ENCODE measurements at places on chromosomes 6 and 20.

DNA sequence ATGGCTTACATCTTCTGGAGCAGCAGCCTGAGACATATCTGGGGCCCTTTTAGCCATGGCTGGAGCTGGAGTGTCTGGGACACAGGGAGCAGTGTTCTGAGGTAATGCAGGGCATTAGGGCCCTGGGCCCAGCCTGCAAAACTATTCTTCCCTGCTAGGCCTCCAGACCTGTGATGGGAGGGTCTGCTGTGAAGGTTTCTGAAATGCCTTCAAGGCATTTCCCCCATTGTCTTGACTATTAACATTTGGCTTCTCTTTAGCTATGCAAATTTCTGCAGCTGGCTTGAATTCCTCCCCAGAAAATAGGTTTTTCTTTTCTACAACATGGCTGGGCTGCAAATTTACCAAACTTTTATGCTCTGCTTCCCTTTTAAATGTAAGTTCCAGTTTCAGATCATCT lies 61.5 kb downstream of the EDN1 start:
- no peak for DNase-seq

- DNase-seq = no peak
Measured at GRCh38 chr20:17513939-17514338, 17.2 kb downstream of the BFSP1 start.

DNA sequence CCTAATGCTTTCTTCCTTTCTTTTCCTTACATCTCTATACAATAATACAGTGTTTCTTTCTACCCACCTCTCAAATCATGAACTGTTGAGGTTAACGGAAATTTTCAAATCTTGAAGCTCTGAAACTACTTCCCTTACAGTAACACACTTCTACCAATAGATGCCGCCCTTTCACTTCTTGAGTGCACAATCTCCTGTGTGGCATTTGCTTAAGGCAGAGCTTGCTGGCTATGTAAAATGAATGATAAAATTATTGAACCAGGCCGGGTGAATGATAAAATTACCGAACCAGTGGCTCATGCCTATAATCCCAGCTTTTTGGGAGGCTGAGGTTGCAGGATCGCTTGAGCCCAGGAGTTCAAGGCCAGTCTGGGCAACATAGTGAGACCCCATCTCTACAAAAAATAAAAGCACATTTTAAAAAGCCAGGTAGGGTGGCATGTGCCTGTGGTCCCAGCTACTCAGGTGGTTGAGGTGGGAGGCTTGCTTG lies 56.8 kb downstream of the KCNS1 start:
- peak; percentile 28 for DNase-seq

- no peak for DNase-seq
Measured at GRCh38 chr6:134187154-134187553, 130.8 kb downstream of the SGK1 start.

GRCh38 chr6:109816452-109817374 lies 125.6 kb downstream of the FIG4 start:
- no peak for DNase-seq

GRCh38 chr20:50475681-50476292 lies 34.4 kb upstream of the PTPN1 start:
- DNase-seq = no peak

DNA sequence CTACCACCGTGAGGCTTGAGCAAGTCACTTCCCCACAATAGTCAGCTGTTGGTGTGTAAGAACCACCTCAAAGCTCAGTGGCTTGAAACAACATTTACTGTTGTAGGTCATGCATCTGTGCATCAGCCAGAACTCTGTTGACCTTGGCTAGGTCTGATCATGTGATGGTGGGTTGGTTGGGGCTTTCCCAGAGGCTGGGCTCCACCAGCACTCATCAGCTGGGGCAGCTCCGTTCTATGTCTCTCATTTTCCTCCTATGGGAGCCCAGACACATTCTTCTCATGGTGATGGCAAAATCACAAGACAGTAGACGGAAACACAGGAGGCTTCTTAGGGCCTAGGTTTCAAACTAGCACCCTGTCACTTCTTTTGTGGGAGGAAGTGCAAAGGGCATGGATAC lies 42.8 kb upstream of the PSMF1 start:
- DNase-seq = no peak

DNA sequence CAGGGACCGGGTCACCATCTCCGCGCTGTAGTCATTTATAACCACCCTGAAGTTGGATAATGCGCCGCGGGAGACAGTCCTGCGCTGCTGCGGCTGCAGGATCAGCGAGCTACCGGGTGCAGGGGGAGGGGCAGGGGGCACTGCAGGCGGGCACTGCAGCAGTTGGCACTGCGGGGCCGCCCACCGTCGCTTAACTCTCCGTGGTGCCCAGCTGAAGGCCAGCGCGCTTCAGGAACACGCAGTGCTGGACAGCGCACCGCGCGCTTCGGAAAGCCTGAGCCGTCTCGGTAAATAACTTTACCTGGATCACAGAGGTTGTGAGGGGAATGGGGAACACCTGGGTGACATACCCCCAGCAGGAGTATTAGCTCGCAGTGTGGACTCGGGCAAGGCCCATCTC lies 12.4 kb upstream of the LRFN2 start:
- no peak for DNase-seq

GRCh38 chr20:46512943-46513844 lies at the start of gene ZNF334:
ZNF334 (minus strand) TSS chr20:46513559; CDS start chr20:46512102, 1,457 bp downstream.
- DNase-seq = peak; percentile 73

GRCh38 chr20:17844549-17845298 lies 123.9 kb downstream of the SNX5 start:
- no peak for DNase-seq

- no peak for DNase-seq
Measured at GRCh38 chr6:28211840-28212509, 13.1 kb upstream of the ZSCAN9 start.

DNA sequence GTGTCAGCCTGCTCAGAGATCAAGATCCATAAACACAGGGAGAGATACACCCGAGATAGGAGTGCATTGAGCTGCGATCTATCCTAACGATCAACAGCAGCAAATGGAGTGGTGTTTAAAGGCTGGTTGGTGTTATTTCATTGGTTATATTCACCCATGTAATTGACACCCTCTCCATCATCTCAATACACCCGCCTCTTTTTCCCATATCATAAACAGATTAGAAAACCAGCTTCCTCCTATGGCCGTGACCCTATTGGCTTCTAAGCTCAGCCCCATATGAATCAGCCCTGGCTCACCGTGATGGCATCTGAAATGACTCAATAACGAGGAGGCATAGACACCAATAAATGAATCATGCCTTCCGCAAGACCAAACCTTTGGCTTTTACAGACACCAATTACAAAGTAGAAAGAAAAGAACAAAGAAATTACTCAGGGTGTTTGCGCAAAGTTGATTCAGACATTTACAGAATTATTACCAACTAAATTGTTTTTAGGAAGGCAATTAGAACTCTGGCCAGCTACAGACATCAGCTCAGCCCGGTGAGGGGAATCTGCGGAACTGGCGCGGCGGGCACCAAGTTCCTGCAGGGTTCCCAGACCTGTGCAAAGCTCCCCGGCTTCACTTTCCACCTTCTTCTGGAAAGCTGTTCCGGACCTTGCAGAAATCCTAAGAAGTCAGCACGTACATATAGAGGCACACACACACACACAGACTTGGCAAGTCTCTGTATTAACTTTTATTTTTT lies 11.5 kb downstream of the PMEPA1 start:
- no peak for DNase-seq

- no peak for DNase-seq
Measured at GRCh38 chr6:165184192-165184979, 125.0 kb downstream of the C6orf118 start.

- no peak for DNase-seq
Measured at GRCh38 chr6:23003671-23004467, 434.5 kb downstream of the HDGFL1 start.

GRCh38 chr20:58309591-58310290 lies at the start of gene RAB22A:
RAB22A (plus strand) TSS chr20:58309715; CDS start chr20:58309977, 262 bp downstream.
- peak; percentile 62 for DNase-seq

DNA sequence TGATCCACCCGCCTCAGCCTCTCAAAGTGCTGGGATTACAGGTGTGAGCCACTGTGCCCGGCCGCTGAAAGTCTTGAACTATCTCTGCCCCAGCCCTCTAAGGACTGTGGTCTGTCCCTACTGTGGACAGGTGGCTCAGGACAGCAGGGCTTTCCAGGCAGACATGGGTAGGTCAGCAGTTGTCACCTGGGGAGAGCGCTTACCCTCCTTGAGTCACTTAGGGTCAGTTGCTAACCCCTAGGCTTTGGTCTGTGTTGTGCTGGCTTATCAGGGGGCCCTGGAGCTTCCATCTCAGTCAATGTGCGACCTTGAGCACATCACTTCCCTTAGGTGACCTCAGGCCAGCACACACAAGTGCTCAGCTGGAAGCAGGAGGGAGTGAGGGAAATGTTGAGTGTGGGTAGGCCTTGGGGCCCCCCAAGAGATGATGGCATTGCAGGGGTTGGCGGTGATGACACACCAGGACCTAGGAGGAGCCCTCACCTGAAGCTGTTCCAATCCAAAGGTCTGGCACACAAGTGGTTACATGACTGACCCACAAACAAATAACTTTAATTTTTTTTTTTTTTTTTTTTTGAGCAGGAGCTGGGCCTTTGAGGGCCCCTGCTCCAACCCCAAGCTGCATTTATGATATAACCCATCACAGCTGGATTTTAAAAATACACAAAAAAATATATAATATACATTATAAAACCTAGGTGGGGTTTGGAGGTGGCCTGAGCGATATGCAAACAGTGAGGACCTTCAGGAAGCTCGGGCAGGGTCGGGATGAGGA lies 5.1 kb downstream of the RPL10A start:
- no peak for DNase-seq

- no peak for DNase-seq
Measured at GRCh38 chr6:135358251-135358821, 139.2 kb downstream of the AHI1 start.

Measured in D721Med (cell line).